Osteocyte (in vitro differentiated cells): ENCODE measurements at places on chromosomes 16 and 17. TPM values are rescaled to one million over a fixed set of nuclear protein-coding genes. Genes with fewer than 3 reads are reported as not detected.
A peak's percentile ranks its signal among the peaks of the same experiment; 100 is the strongest.

- no peak for DNase-seq
Measured at GRCh38 chr17:39364236-39365025, 37.0 kb downstream of the FBXL20 start.

GRCh38 chr16:49369651-49370611 is 3.7 kb upstream of the C16orf78 start:
- no peak for DNase-seq

DNA sequence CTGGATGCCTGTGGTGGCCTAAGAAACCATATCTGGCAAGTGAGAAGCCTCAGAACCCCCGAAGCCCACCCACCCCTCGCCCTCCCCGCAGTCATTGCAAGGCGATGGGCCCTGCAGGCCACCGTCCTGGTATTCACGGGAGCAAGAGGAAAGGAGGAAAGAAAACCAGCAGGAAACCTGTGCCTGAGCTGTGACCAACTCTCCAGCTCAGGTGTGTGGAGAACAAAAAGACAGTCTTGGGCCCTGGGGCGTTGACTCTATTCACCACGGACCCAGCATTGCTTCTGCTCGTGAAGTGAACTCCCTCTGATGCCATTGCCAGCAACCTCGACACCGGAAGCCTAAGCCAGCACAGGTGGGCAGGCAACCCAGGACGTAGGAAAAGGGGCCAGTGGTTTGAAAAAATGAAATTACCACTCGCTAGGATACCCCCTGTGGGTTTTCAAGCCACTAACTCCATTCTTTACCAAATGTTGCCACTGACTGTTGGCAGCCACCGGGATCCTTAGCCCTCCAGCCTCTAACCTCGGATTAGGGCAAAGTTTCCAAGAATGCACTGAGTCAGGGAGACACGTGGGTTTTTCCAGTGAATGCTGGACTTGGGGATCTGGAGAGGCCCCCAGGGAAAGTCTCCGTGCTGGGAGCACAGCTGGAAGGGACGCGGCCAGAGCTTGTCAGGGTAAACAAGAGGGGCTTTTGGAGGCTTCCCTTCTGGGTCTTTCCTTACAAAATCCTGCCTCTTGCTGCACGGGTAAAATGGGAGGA is 25.1 kb downstream of the FA2H start:
- peak; percentile 75 for DNase-seq

DNA sequence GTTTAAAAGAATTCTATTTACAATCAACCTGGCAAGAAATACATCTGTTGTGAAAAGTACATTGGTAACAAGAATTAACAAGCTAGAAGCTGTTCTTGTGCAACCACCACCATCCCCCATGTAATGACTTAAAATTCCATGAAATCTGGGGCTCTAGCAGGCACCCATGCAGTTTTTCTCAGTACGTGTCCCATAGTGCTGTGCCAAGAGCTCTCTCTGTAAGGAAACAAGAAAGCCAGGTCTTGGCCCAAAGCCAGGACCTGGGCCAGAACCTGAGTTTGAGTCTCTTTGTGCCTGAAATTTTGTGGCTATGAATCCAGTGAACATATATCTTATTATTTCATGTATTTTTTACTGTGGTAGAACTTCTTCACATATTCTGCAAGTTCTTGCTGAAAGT is 46.6 kb downstream of the NUP93 start:
- DNase-seq, result no peak

- DNase-seq, result no peak
Measured at GRCh38 chr16:46947900-46948547, 25.4 kb downstream of the DNAJA2 start.

DNA sequence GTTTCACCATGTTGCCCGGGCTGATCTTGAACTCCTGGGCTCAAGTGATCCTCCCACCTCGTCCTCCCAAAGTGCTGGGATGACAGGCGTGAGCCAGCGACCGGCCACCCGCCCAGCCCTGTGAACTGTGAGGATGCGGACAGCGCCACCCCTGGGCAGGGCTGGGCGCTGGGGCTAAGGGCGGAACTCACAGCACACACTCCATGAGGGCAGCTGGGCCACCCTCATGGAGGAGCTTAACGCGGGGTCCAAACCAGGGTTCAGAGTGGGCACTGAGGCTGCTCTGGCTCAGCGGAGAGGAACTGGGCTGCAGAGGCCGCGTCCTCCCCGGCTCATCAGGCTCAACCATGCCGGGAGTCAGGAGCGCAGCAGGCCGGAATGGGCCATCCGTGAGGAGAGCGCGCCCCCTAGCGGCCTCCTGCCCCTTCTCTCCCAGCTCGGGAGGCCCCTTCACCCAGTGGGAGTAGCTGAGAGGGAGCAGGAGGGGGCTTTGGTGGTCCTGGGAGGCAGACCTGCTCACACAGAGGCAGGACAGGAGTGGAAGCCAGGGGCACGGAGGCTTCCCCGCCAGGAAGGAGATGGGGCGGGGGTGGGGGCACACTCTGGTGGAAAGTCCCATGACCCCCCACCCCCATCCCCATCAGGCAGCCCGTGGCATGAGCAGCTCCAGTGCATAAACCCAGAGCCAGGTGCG is 13.8 kb downstream of the CORO7 start:
- DNase-seq, result peak; percentile 95

DNA sequence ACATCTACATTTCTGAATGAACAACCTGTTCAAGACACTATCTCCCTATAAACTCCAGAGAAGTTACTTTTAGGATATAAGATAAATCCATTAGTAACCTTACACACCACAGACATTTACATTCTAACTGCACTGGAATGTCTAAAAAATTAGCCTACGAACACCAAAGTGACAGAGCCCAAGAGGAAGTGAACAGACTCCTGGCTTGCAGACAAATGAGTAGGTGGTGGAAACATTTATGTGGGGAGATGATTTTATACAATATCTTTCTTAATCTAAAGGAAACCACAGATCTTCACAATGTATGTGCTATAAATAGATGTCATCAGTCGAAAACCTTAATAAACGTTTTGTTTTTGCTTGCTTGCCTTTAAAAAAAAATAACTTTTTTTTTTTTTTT is 18.8 kb downstream of the ZNF652 start:
- no peak for DNase-seq

The LRRC36 gene
- total RNA-seq, result not detected in 2 replicates

The NPIPA2 gene
- 9.0 and 9.5 TPM in 2 replicates for total RNA-seq

The CA10 gene
- not detected in 2 replicates for total RNA-seq

The TBX2 gene
- 24.6 and 25.9 TPM in 2 replicates for total RNA-seq
